SK-N-MC (cell line): ENCODE measurements at places on chromosomes 16 and 17.

- DNase-seq = no peak
Observed at GRCh38 chr17:68446626-68447041, 10.7 kb downstream of the WIPI1 start.

GRCh38 chr16:11088831-11089230, 144.5 kb downstream of the CLEC16A start:
- DNase-seq = no peak

- no peak for DNase-seq
Observed at GRCh38 chr17:55605705-55606487, 94.6 kb upstream of the SMIM36 start.

DNA sequence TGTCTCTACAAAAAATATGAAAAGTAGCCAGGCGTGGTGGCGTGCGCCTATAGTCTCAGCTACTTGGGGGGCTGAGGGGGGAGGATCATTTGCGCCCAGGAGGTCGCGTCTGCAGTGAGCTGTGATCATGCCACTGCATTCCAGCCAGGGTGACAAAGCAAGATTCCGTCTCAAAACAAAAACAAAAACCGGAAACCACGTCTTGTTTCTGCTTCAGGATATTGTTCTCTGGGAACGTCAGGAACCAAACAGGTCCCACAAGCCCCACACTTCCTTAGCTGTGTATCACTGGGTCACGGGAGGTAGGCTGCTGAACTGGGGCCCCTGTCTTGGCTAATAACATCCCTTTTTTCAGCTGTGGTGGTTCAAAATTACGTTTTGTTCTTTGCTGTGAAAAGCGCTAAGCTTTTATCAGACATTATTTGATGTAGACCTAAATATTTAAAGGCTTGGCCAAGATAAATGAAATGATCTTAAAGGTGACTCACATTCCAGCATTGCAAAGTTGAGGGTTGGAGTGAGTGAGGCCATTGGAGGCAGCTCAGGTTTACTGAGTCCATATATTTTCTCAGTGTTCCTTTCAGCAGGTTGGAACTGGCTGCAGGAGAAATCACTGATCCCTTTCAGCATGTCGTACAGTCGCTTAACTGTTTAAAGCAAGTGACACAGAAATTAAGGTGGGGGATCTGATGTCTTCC, 16.4 kb upstream of the SEC14L1 start:
- no peak for DNase-seq

GRCh38 chr16:49617710-49618330, 238.1 kb downstream of the ZNF423 start:
- DNase-seq = no peak

- DNase-seq = no peak
Observed at GRCh38 chr17:64156670-64157069, 26.7 kb upstream of the ERN1 start.
